ENCODE measurements at places on chromosomes 11 and 22.

DNA sequence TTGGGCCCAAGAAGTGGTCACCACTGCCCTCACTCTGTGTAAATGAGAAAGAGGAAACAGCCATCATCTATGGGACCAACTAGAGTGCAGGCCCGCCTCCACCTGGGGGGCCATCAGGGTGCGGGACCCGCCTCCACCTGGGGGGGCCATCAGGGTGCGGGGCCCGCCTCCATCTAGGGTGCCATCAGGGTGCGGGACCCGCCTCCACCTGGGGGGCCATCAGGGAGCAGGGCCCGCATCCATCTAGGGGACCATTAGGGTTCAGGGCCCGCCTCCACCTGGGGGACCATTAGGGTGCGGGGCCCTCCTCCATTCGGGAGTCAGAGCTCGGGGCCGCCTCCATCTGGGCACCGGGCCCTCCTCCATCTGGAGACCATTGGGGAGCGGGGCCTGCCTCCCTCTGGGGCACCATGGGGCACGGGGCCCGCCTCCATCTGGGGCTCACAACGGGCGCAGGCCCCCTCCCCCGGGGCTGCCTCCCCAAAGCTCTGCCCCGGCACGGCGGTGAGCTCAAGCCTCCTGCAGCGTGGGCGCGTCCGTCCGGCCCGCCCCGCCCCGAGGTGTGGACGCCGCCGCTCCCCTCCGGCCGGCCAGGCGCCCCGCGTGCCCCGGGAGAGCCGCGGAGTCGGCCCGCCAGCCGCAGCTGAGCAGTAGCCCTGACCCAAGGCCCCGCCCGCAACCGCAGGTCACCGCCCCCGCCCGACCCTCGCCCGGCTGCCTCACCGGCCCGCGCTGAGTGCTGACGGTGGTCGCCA, 512 bp downstream of the TOLLIP start:
- no peak for DNase-seq

DNA sequence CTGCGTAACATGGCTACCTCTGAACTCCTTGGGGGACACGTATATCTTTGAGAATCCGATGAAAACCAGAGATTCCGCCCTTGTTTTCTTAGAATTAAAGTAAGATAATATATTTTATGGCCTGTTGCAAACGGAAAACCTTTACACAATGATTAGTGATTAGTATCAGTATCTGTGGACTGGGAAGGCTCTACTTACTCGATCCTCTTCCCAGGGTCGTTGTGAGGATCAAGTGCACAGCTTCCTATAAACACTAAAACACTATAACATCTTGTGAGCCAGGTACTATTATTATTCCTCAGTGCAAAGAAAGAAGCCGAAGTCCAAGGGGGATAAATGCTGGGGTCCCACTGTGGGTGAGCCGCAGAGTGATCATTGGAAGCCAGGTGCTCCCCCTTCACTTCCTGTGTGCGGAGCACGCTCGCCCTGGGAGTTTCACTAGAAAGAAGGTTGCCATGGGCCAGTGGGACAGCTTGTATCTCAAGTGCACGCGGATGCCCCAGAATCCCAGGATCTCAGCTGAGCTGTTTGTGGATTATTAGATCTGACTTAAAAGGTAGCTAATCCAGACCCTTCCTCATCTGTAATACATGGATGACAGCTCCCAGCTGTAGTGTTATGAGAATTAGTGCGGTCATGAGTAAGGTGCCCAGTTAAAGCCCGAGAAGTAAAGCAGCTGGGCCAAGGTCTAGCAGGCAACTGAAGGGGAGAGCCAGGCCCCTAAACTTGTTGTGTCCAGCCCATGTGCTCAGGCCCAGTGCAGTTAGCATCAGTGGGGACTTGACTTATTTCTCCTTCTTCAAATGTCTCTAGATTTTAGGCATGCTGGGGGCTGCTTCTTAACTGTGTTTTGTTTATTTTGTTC, 839 bp downstream of the CBY1 start:
- peak; percentile 29 for DNase-seq

DNA sequence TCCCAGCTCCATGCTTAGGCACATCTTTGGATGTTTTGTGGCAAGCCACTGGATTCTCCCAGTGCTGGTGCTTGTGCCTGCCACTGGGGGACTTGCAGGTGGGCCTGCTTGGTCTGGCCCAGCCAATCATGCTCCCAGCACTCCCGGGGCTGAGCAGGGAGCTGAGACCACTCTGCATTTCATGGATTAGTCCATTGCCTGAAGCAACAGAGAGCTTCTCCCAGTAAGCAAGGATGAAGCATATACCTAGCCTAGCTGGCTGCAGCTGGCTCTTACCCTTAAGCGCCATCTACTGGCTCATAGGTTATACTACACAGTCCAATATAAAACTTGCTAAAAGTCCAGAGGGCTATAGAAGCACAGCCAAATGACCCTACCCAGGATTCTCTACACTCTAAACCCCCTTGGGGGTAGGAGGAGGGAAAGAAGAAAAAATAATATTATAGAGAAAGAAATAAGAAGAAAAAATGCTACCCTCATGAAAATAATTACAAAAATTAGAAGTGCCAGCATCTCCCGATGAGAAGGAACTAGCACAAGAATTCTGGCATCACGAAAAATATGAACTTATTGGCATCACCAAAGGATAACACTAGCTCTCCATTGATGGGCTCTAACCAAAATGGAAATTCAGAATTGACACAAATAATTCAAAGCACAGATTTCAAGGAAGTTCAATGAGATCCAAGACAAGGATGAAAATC, 275.3 kb downstream of the C11orf87 start:
- DNase-seq, result no peak

DNA sequence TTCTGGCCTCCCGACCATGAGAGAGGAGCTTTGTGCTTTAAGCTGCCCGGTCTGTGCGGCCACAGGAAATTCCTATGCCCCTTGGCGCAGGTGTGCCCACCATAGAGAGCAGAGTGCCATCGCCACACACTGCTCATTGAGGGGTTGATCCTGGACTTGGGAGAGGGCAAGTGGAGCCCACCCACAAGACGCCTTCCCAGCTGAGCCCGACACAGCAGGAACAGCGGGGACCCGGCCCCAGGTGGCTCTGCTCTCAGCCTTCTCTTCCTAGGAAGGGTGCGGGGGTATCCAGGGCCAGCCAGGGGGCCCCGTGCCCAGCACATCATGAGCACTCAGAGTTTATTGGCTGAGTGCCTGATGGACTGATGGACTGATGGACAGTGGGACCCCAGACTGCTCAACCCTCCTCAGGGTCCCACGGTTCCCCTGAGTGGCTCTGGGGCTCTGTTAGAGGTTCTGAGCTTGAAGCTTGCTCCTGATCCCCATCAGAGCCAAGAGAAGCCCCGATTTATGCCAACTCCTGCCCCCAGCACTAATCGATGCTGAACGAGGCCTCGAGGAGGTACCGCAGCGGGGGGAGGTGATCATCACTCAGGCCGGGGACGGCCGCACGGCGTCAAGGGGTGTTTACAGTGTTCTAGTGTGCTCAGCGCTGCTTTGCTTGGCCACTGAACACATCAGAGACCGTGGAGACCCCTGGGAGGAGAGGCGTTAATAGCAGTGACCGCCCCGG, 13.5 kb upstream of the MRGPRD start:
- DNase-seq, result no peak

- no peak for DNase-seq
Measured at GRCh38 chr11:9850224-9850895, 186.5 kb downstream of the SWAP70 start.

GRCh38 chr22:45127866-45128265, 35.9 kb upstream of the NUP50 start:
- no peak for DNase-seq

DNA sequence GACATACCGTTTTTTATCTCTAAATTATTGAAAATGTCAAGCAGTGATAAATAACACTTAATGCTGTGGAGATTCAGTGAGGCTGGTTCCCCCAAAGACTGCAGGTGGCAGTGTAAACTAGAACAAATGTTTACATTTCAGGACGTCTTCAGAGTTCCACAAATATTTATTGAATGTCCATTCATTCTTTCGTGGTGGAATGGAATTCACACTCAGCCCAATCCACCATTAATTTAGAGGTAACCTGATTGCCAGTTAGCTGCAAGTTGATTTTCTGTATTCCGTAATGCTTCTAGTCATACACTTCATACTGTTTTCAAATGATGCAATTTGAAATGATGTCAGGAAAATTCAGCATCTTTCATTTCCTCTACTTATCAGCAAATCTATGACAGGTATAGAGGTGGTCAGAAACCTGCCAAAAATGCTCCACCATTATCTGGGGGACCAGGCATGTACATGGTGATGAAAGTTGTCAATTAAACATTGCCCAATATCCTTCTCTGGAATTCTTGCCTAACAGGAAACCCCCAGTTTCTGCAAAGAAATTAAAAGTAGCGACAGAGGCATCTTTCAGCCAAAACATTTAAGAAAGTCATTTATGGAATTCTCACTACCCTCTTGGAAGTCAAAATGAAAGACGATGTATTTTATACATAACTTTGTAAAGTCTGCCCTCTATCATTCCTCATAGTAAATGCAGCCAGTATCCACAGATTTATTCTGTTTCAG, 94.3 kb upstream of the BMAL1 start:
- DNase-seq, result no peak

DNA sequence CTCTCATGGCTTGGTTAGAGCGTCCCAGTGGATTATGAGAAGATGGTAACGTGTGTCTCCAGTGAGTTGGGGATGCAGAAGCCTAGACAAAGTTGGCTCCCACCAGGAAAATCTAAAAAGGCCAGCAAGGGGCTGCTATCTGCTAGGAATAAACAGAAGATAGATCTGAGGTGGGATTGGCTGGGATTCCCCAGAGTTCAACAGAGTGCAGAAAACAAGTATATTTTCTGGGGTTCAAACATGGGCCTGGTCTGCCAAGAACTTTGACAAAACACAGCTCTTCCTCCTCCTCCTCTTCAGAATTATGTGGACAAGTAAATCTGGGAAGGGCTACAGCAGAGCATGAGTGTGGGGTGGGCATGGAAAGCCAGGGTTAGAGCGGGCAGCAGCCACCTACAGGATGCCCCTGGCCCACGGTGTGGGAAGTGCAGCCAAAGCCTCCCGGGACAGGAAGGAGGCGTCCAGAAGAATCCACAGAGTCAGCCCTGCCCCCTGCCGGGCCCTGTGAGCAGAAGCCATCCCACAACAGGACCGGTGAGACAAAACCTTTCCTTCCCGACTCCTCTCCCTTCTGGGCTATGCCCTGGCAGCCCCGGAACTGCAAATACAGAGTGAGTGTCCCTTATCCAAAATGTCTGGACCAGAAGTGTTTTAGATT, 67.1 kb downstream of the CD82 start:
- DNase-seq, result peak; percentile 41

DNA sequence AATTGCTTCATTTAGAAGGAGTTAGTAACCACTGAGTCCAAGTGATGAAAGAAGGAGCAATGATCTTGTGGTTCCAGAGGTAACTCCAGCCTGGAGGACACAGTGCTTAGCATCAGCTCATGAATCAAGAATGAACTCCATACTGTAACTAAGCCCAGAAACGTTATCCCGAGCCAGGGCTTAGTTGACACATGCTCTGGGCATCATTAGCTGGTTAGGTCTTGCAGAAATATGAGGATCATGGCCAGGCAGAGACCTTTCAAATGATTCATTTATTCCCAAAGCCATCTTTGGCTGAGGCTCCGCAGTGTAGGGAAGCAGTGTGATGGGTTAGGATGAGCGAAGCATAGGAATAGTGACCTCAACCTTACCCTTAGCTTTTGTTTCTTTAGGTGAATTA, 277.4 kb downstream of the FAM76B start:
- no peak for DNase-seq

DNA sequence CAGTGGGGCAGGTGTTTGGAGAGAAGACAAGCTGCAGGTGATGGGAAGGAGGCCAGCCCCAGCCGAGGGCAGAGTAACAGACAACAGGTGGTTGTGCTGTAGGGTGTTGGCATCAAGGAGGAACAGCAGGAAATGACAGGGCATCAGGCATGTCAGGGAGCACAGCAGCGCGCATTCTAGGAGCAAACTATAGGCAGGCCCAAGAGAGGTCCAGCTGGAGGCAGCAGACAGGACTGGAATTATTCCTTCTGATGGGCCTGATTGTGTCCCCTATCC, 13.6 kb downstream of the ADM start:
- no peak for DNase-seq

DNA sequence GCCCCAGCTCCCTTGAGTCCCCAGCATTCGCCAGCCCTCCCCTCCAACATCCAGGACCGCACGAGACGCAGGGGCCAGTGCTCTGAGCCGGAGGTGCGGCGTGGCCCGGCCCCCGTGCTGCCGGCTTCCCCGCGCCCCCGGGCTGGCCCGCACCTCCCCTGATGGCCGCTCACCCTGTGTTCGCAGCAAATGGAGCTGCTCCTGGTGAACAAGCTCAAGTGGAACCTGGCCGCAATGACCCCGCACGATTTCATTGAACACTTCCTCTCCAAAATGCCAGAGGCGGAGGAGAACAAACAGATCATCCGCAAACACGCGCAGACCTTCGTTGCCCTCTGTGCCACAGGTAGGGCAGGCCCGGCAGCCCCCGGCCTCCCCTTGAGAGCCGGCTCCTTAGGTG, 2.7 kb downstream of the CCND1 start:
- DNase-seq, result no peak

DNA sequence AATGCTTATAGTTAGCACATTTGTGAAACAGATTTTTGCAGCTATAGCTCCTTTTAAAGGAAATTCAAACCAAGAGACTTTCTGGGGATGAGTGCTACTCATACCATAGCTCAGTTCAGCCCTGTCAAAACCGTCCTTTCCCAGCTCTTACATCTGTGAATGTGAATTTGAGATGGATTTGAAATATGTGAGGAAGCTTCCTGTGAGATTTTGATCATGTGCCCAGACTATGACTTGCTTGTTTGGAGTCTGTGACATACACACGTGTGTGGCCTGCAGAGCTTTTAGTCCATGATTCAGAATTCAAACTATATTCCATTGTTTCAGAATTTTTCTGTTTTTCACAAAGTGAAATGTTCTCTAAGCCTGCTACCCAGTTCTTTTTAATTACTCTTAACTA, 4.4 kb upstream of the MMP1 start:
- DNase-seq, result no peak

GRCh38 chr22:38554281-38554680, 15.7 kb downstream of the DMC1 start:
- DNase-seq, result no peak

DNA sequence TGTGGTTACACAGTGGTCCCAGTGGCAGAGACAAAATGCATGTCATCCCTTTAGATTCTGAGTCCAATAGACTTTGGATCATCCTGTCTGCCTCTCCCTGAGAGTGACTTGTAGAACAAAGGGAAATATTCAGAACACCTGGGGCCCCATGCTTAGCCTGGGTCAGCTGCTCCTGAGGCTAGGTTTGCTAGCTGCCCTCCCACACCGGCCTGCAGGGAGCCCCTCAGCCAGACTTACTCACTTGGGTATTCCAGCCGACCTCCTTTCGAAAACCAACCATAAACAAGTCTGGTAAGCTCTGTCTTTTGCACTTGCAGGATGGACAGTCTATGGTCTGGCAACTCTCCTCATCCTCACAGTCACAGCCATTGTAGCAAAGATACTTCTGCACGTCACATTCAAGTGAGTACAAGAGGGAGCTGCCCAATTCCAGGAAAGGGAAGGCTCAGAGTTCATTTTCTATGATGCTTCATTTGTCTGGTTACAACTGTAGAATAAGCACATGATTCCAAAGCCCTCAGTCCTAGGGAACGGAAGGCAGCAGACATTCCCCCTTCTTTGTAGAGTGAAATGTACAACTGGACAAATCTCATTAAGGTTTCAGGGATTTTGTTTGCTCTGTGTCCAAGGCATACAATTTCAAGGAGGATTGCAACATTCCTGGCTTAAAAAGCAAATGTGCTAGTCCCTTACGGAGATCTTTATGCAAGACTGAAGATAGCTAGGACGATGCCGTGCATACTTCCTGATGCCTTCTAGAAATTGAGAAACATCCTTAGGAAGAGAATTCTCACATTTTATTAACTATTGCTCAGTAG, 65.5 kb upstream of the EMID1 start:
- no peak for DNase-seq

GRCh38 chr11:85822814-85823213, 11.9 kb upstream of the SYTL2 start:
- no peak for DNase-seq

- DNase-seq, result no peak
Measured at GRCh38 chr11:4436411-4436810, 12.7 kb upstream of the OR52K2 start.
